Cerebellar nuclear complex (tissue), 1 donor: ENCODE measurements at places on chromosomes 5 and 9.

DNA sequence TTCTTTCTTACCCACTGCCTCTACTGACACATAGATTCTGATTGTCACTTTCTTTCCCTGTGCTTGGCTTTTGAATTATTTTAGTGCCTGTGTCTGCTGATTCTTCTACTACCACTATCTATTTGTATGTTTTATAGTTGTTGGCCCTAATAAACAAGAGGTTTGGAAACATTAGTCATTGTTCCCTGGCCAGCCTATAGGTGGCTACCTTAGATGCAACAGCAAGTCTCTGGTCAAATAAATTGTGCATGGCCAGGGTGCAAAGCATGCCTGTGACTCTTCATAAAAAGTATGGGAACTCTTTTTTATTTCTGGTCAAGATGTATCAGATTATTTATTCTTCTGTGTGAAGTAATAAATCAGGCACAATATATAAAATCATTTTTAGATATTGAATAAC lies 124.4 kb downstream of the PLK2 start:
- DNase-seq = no peak

- DNase-seq = no peak
Measured at GRCh38 chr9:134598884-134599245, 42.7 kb upstream of the COL5A1 start.

DNA sequence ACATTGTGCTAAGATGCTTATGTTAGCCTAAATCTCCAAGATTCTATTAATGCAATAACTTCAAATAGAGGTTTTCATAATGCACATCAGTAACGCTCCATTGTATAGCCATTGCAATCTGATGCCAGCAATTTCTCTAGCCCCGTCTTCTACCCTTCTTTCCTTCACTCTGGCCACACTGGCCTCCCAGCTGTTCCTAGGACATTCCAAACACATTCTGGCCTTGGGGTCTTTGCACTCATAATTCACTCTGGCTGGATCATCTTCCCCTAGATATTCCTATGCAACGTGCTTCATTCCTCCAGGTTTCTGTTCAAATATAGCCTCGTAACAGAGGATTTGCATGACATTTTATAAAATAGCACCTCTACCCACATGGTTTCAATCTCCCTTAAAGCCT lies 23.3 kb downstream of the FAM81B start:
- DNase-seq = no peak

DNA sequence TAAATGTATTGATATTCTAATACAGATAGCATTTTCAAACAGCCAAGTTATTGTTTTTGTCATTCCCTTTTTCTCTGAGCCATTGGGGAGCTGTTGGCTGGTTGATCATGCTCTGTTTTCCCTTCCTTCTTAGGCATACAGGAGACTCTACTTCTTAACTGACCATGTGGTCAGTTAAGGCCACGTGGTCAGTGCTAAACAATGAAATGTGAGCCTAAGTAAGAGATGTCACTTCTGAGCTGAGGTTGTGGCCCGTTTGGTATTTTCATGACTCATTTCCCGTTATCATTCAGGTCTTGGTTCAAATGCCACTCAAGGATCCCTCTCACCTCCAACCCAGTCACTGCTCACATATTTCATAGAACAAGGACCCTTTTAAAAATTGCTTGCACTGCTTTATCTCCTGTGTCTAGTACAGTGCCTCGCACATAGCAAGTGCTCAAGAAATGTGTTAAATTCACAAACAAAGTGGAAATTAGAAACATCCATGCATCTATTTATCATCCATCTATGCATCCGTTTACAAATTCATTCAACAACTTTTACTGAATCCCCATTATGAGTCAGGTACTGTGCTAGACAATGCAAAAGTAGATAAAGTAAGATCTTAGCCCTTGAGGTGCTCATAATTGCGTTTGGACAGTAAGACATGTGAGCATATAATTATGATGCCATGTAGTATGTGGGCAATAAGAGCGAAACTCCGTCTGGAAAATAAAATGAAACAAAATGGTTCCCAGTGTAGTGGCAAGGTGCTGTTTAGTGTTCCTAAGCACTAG lies 50.7 kb downstream of the ARRDC3 start:
- DNase-seq = no peak

DNA sequence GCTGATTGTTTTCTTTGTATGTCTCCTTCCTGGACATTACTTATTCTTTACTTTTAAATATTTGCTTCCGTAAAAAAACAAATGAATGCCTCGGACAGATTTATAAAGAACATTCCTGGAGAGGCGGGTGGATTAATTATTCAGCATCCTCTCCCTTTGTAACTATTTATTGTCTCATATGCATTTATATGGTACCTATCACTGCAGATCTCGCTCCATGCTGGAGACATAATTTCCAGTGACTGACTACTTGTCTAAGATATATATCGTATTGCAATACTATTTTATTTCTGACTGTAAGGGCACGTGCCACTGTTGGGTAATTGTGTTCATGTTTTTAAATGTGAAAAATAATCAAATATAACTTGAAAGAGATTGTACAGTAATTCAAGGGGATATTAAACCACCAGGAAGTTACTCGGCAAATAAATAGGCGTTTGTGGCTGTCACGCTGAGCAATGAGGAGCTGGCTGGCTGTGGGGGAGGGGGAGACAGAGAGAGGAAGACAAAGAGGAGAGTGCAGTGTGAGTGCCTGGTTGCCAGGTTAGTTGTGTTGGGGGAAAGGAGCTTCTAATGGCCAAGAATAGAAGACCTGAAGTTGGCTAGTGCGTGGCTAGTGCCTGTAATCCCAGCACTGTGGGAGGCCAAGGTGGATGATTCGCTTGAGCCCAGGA lies 131.8 kb upstream of the GABRP start:
- DNase-seq = no peak

- no peak for DNase-seq
Measured at GRCh38 chr9:13627071-13627470, 347.6 kb upstream of the MPDZ start.

- no peak for DNase-seq
Measured at GRCh38 chr9:114310471-114311450, 12.1 kb upstream of the ORM1 start.

DNA sequence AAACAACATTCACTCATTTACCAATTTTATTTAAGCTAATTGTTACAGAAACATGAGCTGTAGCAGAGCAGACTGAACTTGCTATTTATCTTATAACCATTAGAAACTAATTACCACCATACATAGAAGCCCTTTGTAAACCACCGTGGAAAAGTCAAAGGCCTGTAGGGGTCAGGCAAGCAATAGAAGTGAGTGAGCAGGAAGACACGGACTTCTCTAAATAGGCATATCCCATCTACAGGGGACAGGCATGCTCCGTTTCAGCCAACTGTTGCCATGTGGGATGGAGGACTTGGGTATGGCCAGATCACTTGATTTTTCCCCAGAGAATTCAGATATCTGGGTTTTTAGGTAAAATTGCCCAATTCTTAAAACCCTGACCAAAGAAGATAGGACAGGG lies 44.8 kb downstream of the PRRC1 start:
- DNase-seq = no peak

GRCh38 chr9:77708064-77708815 lies 60.1 kb upstream of the GNA14 start:
- no peak for DNase-seq

- DNase-seq = peak; percentile 12
Measured at GRCh38 chr5:6029811-6030271, 348.5 kb downstream of the MED10 start.

DNA sequence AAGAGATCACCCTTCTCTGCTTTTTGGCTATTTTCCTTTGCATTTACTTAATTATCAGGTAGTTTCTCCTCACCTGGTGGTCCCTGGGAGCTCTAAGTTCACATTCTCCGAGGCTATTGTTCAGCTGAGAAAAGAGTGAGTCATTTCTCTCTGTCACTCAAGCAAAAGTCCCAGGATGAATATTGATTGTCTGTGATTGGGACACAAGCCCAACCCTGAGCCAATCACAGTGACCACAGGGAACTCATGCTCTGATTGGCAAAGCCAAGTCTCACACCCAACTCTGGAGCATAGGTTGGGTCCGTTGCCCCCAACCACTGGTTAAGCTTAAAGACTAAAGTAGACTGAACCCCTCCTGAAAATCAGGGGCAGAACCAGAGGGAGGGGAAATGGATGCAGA lies 27.8 kb upstream of the FAT2 start:
- no peak for DNase-seq

GRCh38 chr9:101708855-101709254 lies 29.6 kb downstream of the GRIN3A start:
- DNase-seq = no peak

DNA sequence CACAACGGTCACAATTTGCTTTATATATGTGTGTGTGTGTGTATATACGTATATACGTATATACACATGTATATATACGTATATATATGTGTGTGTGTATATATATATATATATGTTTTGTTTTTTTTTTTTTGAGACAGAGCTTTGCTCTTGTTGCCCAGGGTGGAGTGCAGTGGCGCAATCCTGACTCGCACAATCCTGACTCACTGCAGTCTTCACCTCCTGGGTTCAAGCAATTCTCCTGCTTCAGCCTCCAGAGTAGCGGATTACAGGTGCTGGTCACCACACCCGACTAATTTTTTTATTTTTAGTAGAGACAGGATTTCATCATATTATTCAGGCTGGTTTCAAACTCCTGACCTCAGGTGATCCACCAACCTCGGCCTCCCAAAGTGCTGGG lies 3.1 kb downstream of the RNF38 start:
- DNase-seq = no peak

DNA sequence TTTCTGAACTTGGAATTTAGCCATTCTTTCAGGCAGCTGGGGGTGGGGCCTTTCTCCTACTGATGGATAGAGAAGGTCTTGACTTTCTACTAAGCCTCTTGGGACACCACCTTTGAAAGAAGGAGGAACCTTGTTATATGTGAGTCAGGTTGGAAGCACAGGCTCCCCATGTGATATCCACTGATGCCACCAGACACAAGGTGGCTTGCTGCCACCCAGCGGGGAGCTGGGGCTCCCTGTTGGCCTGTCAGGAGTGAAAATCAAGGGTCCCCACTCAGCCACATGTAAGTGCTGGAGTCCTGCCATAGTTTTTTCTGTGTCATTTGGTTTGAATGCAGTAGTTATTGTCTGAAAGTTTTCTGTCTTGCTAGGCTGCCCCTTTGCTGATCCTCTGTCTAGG lies 252.4 kb upstream of the NFIL3 start:
- DNase-seq = no peak

DNA sequence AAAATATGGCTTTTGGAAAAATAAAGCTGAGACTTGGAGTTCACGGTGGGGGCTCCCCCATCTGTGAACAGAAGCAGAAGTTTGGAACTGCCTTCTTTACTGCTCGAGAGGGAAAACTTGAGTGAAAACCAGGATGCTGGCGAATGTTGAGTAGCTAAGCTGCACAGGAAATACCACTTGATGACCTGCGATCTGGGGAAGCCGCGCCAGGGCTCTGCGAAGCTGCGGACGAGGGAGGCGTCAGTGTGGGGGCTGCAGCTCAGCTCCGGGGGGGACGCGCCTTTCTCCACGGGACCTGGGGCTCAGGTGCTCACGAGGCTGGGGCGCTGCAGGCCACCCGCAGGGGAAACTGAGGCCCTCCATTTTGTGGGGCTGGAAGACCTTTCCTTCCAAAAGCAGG lies 62.3 kb downstream of the TENT4A start:
- DNase-seq = no peak

GRCh38 chr5:15493501-15493900 lies 6.5 kb upstream of the FBXL7 start:
- no peak for DNase-seq

DNA sequence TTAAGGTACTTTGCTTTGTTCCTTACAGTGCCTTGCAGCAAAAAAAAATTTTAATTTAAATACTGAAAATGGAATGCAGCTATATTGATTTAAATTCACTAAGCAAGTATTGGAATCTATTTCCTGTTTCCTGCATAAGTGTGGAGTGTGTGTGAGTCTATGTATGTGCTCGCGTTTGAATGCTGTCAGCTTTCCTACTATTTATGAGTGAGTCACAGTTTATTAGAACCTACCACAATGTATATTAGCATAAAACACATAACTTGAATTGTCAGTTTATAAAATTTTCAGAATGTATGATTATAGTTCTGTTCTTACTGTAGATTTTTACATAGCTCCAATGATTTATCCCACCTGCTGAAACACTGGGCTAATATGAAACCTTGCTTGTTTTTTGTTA lies 302.1 kb downstream of the NR2F1-AS1 start:
- no peak for DNase-seq

DNA sequence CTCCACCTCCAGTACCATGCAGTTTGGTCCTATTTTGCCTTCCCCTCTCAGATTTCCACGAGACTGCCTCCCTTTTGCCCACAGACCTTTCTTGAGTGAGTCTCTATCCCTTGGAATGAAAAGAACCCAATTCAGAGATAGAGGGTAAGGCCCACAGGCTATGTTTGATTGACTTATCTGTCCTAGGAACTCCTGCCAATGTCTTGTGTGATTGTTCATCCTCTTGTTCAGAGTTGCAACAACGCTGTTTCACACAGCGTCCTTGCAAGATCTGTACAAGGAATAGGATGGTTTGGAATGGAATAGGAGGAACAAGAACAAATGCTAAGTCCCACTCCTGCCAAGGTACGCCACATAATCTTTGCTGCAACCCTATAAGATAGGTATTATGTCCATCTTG lies 142.2 kb upstream of the ABCA1 start:
- DNase-seq = no peak

GRCh38 chr5:71699233-71699632 lies 19.8 kb upstream of the CARTPT start:
- DNase-seq = no peak

DNA sequence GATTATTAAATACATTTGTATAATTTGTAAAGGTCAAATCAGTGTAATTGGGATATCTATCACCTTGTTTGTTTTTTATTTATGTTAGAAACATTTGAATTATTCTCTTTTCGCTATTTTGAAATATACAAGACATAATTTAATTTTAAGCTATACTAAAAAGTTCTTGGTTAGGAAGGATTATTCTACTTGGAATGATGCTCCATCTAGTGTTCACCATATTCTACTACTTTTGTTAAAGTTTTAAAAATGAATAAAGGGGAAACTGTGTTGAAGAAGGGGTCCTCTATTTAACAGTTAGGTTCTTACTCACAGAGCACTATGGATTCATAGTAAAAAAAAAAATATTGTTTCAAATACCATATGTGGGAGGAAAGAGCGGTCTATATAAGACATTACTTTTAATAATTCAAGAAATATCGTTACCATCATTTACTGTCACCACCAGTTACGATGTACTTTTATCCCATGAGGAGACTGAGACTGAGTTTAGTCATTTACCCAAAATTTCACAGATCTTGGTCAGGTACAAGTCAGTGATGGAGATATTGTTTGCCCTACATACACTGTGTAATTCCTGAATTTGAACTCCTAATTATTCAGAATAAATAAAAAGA lies 6.3 kb upstream of the STOM start:
- no peak for DNase-seq

GRCh38 chr5:140558542-140558941 lies 1.3 kb upstream of the SRA1 start:
- DNase-seq = no peak

GRCh38 chr9:36997414-36997813 lies 36.7 kb downstream of the PAX5 start:
- no peak for DNase-seq

GRCh38 chr9:75983319-75984045 lies 93.0 kb downstream of the PCSK5 start:
- DNase-seq = no peak
